Glutamatergic neuron (in vitro differentiated cells): ENCODE measurements at places on chromosomes 12 and 14. TPM values are rescaled to one million over a fixed set of nuclear protein-coding genes. Genes with fewer than 3 reads are reported as not detected.
A peak's percentile ranks its signal among the peaks of the same experiment; 100 is the strongest.

The KRT73 gene
- total RNA-seq = not detected

DNA sequence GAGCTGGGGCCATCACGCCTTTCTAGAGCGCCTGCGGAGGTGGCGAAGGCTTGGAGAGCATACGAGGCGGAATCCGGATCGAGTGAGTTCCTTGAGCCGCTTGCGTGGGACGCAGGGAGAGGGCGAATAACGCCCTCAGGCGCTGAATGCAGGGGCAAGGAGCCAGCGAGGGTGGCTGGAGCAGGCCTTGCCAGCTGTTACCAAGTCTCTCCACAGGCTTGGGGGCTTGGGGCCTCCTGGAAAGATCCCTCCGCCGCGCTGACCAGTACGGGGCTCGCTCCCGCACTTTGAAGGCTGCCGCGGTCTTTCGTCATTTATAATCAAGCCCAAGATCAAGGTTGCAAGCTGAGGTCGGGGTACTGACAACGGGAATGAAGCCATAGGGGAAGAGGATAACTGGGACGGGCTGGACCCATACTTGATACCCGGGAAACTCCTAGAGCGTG, 1.2 kb downstream of the FLRT2 start:
- peak; percentile 79 for DNase-seq

- no peak for DNase-seq
These were observed 21.6 kb downstream of the PRKCH start for GRCh38 chr14:61342932-61343331.

DNA sequence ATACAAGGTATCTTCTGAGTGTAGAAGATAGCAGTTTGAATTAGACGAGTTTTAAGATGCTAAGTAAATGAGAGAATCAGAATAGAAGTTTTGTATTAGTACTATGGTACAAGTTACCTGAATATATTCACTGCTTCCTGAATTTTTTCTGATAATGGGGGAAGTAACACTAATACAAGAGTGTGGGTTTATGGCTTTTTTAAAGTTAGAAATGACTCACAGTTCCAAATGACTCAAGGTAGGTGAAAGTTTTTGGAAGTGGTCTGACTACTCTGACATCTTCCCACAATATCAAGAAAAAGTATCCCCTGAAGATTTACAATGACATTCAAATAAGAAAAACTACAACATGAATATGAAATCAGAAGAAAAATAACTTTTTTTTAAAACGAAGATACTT, 123.7 kb upstream of the GARIN6 start:
- no peak for DNase-seq

- no peak for DNase-seq
These were observed 346.5 kb downstream of the BCL11B start for GRCh38 chr14:98925354-98926040.

The DDN gene
- 6.4 TPM for total RNA-seq
